Fibroblast of skin of right quadriceps (primary cell): ENCODE measurements at places on chromosomes 5 and 9.

- DNase-seq: peak; percentile 10
These were observed 69.4 kb upstream of the CTSL start for GRCh38 chr9:87656485-87656884.

- DNase-seq: no peak
These were observed 315.0 kb downstream of the EDIL3 start for GRCh38 chr5:84069608-84070179.

DNA sequence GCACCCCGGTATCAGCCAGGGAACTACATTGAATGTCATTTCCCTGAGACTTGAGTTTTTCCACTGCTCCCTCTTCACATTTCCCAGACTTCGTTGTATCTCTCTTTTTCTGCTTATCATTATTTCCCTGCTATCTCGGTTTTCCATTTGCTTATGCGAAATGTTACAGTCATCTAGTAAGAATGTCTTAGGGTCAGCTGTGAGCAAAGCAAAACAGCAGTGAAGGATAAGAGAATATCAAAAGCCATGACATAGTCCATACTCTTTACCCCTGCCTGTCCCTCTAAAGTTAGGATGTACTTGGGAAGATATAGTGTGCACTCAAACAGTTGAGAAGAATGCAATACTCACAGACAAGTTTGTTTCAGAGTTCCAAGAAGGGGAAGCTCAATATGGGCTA, 88.7 kb downstream of the ITGA1 start:
- no peak for DNase-seq

DNA sequence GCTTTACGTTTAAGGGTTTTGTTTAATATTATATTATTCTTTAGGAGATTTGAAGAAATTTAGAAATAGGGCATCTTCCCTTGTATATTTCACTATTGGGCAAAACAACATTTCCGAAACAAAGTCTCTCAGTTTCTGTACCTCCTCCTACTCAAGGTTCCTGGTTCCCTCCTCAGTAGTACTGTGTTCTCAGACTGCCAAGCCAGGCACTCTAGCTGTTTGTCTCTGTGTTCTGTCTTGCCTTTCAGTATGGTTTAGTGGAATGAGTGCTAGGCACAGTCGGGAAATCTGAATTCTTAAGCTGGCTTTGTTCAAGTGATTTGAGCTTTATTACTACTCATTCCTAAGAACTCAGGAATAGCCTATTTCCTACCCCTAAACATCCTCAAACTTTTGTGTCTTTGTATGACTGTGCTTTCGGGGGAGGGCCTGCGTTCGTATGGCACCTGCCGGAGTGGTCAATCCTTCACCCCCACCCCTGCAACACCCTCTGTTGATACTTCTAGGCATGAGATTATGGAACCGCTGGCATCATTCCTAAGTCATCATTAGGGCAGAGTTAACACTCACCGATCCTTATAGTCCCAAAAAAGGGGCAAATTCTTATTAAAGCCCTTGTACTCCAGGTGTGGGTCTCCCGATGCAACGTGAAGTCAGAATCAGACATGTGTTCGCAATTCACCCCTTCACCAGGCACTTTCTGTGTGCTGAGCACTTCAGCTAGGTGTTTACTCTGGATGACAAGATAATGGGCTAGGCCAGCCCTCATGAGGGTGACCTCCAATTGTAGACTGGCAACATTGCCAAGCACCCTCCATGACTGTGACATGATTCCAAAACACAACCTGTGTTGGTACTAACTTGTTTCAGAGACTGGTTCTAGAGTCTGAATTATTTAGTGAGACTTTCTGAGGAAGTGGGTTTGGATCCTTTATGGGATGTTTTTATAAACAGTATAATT, 24.5 kb downstream of the SNX18 start:
- no peak for DNase-seq

GRCh38 chr5:55853041-55853670, 2.0 kb downstream of the IL31RA start:
- no peak for DNase-seq

- DNase-seq: peak; percentile 8
These were observed 34.6 kb downstream of the PKD2L2 start for GRCh38 chr5:137923856-137924255.
